Smooth muscle cell of bladder (primary cell): ENCODE measurements at places on chromosomes 2 and 18. TPM values are rescaled to one million over a fixed set of nuclear protein-coding genes. Genes with fewer than 3 reads are reported as not detected.

The LYG2 gene
- not detected in 2 replicates for total RNA-seq

The ZNF521 gene
- 25.0 and 37.3 TPM in 2 replicates for total RNA-seq

The TMEFF2 gene
- 3.0 TPM in 2 replicates for total RNA-seq

The SIX3 gene
- total RNA-seq: not detected in 2 replicates

The SMAD7 gene
- total RNA-seq: 20.9 and 44.3 TPM in 2 replicates

The EXOC6B gene
- total RNA-seq: 21.2 and 26.7 TPM in 2 replicates

The AMER3 gene
- not detected in 2 replicates for total RNA-seq

The L3MBTL4 gene
- total RNA-seq: under 0.01 and 0.28 TPM in 2 replicates

The SERPINB3 gene
- 0.28 TPM in 1 of 2 replicates, not detected in the other for total RNA-seq

The EVX2 gene
- total RNA-seq: under 0.01 TPM in 1 of 2 replicates, not detected in the other

The TMEM214 gene
- total RNA-seq: 31.6 and 33.6 TPM in 2 replicates

The MAP2 gene
- 0.37 and 0.71 TPM in 2 replicates for total RNA-seq

The IL36RN gene
- 0.09 TPM in 1 of 2 replicates, not detected in the other for total RNA-seq

The OSR1 gene
- total RNA-seq: 12.1 and 36.5 TPM in 2 replicates

The R3HDM1 gene
- total RNA-seq: 3.8 and 4.3 TPM in 2 replicates

The SESTD1 gene
- 14.8 and 22.3 TPM in 2 replicates for total RNA-seq

The DPYSL5 gene
- not detected in 2 replicates for total RNA-seq

The ABCB11 gene
- total RNA-seq: not detected in 2 replicates

The REG3A gene
- total RNA-seq: not detected in 2 replicates

The ARL6IP6 gene
- total RNA-seq: 7.5 and 7.9 TPM in 2 replicates

The KCNG3 gene
- under 0.01 TPM in 1 of 2 replicates, not detected in the other for total RNA-seq

The VWC2L gene
- under 0.01 TPM in 1 of 2 replicates, not detected in the other for total RNA-seq

The EFEMP1 gene
- 624 and 1,445 TPM in 2 replicates for total RNA-seq

The CLEC4F gene
- total RNA-seq: not detected in 2 replicates

The KIF5C gene
- total RNA-seq: under 0.01 and 0.09 TPM in 2 replicates

The SLC40A1 gene
- 28.0 and 103 TPM in 2 replicates for total RNA-seq

The GPBAR1 gene
- total RNA-seq: 0.14 and 0.37 TPM in 2 replicates

The CYP27C1 gene
- total RNA-seq: 0.18 and 0.28 TPM in 2 replicates

The CHRNG gene
- not detected in 2 replicates for total RNA-seq

The POTEC gene
- total RNA-seq: under 0.01 TPM in 1 of 2 replicates, not detected in the other

The KCNK3 gene
- total RNA-seq: 0.18 and 0.28 TPM in 2 replicates

The CLHC1 gene
- total RNA-seq: 6.4 and 8.0 TPM in 2 replicates

The STAT4 gene
- 1.4 and 2.0 TPM in 2 replicates for total RNA-seq

The IL36B gene
- not detected in 2 replicates for total RNA-seq

The CRYGC gene
- not detected in 2 replicates for total RNA-seq

The SULT1C4 gene
- 0.37 TPM in 1 of 2 replicates, not detected in the other for total RNA-seq

The COL5A2 gene
- 779 and 785 TPM in 2 replicates for total RNA-seq

The FBXO15 gene
- total RNA-seq: 1.0 and 1.1 TPM in 2 replicates

The LYPD6 gene
- total RNA-seq: 0.18 and 0.57 TPM in 2 replicates

The KLHL29 gene
- total RNA-seq: 3.4 and 4.3 TPM in 2 replicates

The COL4A4 gene
- 0.14 and 0.65 TPM in 2 replicates for total RNA-seq

The G6PC2 gene
- total RNA-seq: not detected in 2 replicates

The PSMA8 gene
- total RNA-seq: not detected in 2 replicates

The MC5R gene
- not detected in 2 replicates for total RNA-seq

The ITGB6 gene
- total RNA-seq: not detected in 2 replicates

The ATP5MC3 gene
- total RNA-seq: 86.5 and 93.9 TPM in 2 replicates

The STK16 gene
- 24.2 and 30.7 TPM in 2 replicates for total RNA-seq

The GDF7 gene
- 0.09 and 0.14 TPM in 2 replicates for total RNA-seq

The MARCHF4 gene
- 0.28 and 0.37 TPM in 2 replicates for total RNA-seq
